ENCODE measurements at places on chromosomes 12 and 14. TPM values are rescaled to one million over a fixed set of nuclear protein-coding genes. Genes with fewer than 3 reads are reported as not detected.

The CRIP2 gene
- polyA plus RNA-seq = 234 TPM

The CCDC184 gene
- 3.0 TPM for polyA plus RNA-seq

- no peak for DNase-seq
Measured at GRCh38 chr14:67269298-67270060, 28.2 kb downstream of the PALS1 start.

GRCh38 chr12:80912901-80913770 is 24.6 kb downstream of the LIN7A start:
- DNase-seq = no peak

DNA sequence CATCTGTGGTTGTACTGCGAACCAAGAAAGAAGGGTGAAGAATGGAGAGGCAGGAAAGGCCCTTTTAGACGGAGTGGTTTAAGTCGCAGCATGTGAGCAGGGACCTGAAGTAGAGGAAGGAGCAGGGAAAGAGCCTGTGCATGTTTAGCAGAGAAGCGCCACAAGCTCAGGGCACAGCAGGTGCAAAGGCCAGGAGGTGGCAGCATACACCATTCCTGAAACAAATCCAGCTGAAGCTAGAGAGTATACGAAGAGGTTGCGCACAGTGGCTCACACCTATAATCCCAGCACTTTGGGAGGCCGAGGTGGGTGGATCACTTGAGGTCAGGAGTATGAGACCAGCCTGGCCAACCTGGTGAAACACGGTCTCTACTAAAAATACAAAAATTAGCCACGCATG is 49.9 kb downstream of the HELB start:
- DNase-seq = no peak

GRCh38 chr12:108731105-108731865 is at the start of gene CORO1C:
Gene CORO1C, minus strand, starts transcription at chr12:108731518. Its CDS starts 30,200 bp downstream, at chr12:108701318.
- no peak for DNase-seq

- no peak for DNase-seq
Measured at GRCh38 chr14:31945074-31945613, 132.0 kb upstream of the ARHGAP5 start.

DNA sequence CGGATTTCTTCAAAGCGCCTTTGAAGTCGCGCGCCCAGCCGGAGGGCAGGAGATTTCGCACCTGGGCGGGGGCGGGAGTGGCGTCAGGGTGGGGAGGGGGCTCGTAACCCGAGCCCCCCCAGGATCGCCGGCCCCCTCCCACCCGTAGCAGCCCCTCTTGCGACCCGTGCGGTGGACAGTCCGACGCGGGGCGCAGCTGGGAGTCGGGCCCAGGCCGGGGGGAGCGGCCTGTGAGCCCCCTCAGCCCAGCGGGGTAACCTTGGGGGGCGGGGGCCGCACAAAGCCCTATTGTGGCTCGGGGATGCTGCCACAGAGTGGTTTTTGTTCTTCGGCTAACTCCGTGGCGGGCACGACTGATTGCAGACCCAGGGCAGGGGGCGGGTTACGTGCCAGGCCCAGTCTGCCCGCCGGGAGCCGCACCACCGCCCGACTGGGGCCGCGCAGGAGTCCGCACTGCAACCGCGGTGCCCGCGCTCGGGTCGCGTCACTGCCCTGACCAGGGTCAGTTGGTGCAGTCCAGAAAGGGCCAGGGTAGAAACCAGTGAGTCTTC is 4.2 kb upstream of the AAAS start:
- no peak for DNase-seq

- no peak for DNase-seq
Measured at GRCh38 chr14:73463411-73463810, 5.1 kb upstream of the NUMB start.

- no peak for DNase-seq
Measured at GRCh38 chr14:58782011-58782410, 144.2 kb downstream of the DACT1 start.

GRCh38 chr12:52190860-52191729 is 719 bp downstream of the KRT80 start:
- DNase-seq = no peak

All from forelimb muscle (tissue), 1 donor.